ENCODE measurements at places on chromosomes 7 and 10.

- DNase-seq = no peak
These were observed 13.5 kb downstream of the PPIF start for GRCh38 chr10:79360499-79361342.

GRCh38 chr7:82317760-82318159 lies 125.8 kb downstream of the CACNA2D1 start:
- DNase-seq = no peak

DNA sequence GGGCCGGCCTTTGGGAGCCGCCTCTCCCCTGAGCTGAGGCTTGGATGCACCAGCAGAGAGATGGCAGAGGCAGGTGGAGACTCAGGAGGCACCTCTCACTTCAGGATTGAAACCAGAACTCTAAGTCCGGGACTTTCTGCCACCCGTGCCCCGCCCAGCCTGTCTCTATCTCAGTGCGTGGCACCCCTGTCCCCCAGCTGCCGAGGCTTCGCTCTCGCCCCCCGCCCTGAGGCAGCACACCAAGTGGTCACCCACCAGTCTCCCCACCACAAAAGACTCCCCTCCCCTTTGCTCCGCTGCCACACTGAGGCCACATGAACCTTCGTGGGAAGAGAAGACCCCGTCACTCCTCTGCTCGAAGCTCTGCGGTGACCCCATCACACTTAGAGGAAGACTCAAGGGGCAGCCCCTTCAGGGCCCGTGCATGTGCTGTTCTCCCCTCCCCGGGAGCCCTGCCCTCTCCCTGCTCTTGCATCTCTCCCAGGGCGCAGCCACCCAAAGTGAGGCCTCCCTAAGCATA lies 166.7 kb downstream of the PRKAG2 start:
- DNase-seq = no peak

GRCh38 chr7:2475678-2476015 lies 551 bp downstream of the GRIFIN start:
- DNase-seq = no peak

GRCh38 chr10:124306922-124307371 lies 111.8 kb downstream of the OAT start:
- DNase-seq = no peak

DNA sequence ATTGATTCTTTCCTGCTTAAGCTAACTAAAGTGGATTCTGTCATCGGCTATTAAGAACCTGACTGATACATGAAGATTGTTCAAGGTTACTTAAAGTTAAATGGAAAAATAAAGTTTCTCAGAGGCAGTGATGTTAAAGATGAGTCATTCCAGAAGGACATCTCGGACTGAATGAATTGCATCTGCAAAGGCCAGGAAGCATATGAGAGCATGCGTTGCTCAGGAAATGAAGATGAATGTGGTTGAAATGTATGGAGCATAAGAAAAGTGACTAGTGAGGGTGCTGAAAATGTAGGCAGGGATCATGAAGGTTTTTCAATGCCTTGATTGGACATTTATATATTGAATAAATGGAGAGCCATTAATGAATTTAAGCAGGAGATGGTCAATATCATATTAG lies 133.9 kb upstream of the GHITM start:
- no peak for DNase-seq

GRCh38 chr10:112244197-112244596 lies 39.0 kb upstream of the TECTB start:
- DNase-seq = no peak
